ENCODE measurements at places on chromosomes 3 and 15.

DNA sequence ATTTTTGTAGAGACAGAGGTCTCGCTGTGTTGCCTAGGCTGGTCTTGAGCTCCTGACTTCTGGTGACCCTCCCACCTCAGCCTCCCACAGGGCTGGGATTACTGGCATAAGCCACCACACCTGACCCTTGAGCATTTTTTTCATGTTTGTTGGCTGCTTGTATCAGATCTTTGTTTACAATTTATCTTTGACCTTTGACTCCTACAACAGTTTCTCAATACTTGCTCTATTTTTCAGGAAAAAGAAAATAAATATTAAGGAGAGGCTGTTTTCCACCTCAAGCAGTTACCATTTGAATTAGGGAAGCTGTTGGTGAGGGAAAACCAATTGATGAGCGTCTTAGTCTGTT lies 44.5 kb downstream of the LIMD1 start:
- no peak for DNase-seq

DNA sequence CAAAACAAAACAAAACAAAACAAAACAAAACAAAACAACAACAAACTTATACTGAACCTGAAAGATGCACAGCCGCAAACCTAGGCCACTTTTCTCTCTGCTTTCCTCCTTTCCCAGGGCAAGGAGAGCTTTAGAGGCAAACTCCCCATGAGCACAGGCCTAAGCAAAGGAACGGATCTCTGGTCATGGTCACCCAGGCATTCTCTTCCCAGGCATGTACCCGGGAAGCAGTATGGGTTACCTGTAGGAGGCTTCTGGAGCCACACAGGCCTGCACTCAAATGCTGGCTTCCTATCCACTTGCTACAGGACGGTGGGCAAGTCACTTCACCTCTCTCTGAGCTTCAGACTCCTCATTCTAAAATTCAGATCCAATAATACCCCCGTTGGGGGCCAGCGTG lies 171.8 kb downstream of the SMAD6 start:
- no peak for DNase-seq

- no peak for DNase-seq
These were observed 31.2 kb downstream of the ARPP21 start for GRCh38 chr3:35670408-35670965.

DNA sequence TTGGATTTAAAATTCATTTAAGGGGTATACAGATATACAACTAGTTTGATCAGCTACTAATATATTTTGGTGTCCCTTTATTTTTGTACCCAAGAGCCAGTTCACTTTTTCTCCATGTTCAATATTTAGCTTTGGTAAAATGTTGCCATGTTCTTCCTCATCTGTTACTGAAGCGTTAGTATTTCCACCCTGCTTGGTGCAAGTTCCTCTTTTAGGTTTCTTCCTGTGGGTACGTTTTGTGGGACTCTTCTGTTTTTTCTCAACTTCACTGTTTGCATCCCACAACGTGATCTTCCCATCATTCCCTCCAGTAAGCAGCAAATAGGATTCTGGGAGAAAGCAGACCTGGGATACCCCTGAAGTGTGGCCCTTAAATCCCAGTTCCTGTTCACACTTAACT lies 14.1 kb downstream of the WDR53 start:
- DNase-seq, result no peak

GRCh38 chr3:138457863-138458735 lies 23.7 kb downstream of the ESYT3 start:
- DNase-seq, result no peak

DNA sequence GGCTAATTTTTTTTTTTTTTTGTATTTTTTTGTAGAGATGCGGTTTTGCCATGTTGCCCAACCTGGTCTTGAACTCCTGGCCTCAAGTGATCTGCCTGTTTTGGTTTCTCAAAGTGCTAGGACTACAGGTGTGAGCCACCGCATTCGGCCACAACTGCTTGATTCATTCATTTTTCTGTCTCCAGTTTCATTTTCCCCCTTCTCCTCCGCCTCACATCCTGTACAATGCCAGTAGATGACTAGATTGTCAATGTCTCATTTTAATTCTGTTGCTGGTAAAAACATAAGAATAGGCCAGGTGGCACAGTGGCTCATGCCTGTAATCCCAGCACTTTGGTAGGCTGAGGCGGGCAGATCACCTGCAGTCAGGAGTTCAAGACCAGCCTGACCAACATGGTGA lies 12.0 kb upstream of the ZNF592 start:
- DNase-seq, result no peak

DNA sequence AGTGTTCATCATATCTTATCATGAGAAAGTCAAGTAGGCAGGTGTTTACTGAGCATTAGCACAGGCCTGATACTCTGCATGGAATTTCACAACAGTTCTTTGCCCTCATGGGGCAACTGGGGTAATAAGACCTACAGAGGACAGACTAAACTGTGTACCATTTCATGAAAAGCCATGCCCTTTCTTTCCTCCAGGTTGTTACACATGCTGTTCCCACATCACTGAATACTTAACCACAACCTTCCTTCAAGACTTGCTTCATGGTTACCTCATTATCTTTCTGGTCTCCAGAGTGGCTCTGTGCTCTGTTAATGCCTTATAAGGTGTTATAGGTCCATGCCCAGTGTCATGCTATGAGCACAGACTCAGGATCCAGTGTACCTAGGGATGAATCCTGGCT lies 28.2 kb upstream of the RSL24D1 start:
- DNase-seq, result no peak

GRCh38 chr3:191961022-191961421 lies 500.1 kb downstream of the PYDC2 start:
- no peak for DNase-seq

GRCh38 chr3:160574636-160575035 lies 9.3 kb upstream of the KPNA4 start:
- DNase-seq, result no peak

DNA sequence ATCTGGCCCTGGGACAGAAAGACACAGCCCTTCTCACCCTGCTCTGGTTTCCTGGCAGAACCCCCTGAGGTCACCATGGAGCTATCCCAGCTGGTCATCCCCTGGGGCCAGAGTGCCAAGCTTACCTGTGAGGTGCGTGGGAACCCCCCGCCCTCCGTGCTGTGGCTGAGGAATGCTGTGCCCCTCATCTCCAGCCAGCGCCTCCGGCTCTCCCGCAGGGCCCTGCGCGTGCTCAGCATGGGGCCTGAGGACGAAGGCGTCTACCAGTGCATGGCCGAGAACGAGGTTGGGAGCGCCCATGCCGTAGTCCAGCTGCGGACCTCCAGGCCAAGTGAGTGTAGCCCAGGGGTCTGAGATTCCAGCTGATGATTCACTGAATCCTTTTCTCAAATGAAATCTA lies 61.7 kb downstream of the BOC start:
- no peak for DNase-seq

DNA sequence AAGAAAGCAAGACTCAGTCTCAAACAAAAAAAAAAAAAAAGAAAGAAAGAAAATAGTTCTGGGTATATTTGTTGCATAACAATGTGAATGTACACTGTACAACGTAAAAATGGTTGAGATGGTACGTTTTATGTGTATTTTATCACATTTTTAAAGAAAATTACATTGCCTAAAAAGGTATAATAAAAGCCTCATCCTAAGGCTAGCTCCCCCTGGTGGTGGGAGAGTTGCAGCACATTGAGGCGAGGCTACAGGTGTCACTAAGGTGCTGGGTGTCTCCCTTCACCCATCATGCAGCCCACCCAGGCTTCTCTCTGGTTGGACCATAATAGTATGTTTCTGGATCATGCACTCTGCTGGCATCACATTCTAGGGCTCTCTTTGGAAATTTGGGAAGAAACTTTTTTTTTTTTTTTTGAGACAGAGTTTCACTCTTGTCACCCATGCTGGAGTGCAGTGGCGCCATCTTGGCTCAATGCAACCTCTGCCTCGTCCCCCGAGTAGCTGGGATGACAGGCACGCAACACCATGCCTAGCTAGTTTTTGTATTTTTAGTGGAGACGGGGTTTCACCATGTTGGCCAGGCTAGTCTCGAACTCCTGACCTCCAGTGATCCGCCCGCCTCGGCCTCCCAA lies 12.4 kb upstream of the RAB11A start:
- DNase-seq, result no peak

- no peak for DNase-seq
These were observed 4.0 kb upstream of the POPDC2 start for GRCh38 chr3:119664370-119664769.

GRCh38 chr15:51401872-51402517 lies 60.5 kb downstream of the GLDN start:
- no peak for DNase-seq

DNA sequence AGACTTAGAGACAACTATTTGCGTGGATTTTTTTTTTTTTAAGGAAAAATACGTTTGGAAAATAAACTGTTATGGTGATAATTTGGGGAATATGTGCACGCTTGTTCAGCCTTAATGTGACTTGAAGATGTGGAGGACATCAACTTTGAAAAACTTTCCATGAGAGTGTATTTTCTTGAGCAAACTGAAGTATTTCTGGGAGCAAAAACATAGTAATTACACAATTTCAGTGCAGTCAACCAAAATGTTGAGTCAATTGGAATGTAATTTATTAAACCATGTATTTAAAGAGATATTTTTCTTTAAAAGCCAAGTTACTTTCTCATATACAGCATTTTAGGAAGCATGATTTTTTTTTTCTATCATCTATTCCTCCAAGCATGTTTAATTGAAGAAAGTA lies 80.3 kb upstream of the FLNB start:
- DNase-seq, result peak; percentile 27

DNA sequence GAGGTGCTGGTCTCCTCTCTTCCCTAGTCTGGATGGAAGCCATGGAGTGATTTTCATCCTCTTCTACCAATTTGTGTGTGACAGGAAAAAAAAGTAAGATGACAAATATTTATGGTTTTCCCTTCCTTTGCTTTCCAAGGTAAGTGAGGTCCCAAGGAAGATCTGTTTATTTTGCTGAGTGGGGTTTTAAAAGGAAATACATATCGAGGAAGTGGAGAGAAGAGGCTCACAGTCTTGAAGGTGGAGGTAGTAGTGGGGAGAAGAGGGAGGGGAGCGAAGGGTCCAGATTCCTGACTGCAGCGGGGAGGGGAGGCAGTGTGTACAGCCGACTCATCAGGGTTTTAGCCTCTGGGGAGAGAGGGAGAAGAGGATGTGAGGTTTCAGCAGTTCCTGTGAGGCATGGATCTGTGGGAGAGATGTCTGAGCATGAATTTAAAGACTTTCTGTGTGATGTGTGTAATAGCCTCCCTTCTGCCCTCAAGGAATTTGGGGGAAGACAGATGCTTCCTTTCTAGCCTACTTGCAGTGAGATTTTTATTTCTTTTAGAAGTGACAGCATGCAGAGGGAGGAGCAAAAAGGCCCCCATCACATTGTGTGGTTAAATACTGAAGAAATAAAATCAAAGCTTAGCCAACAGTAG lies 272.4 kb downstream of the THRB start:
- DNase-seq, result peak; percentile 55

DNA sequence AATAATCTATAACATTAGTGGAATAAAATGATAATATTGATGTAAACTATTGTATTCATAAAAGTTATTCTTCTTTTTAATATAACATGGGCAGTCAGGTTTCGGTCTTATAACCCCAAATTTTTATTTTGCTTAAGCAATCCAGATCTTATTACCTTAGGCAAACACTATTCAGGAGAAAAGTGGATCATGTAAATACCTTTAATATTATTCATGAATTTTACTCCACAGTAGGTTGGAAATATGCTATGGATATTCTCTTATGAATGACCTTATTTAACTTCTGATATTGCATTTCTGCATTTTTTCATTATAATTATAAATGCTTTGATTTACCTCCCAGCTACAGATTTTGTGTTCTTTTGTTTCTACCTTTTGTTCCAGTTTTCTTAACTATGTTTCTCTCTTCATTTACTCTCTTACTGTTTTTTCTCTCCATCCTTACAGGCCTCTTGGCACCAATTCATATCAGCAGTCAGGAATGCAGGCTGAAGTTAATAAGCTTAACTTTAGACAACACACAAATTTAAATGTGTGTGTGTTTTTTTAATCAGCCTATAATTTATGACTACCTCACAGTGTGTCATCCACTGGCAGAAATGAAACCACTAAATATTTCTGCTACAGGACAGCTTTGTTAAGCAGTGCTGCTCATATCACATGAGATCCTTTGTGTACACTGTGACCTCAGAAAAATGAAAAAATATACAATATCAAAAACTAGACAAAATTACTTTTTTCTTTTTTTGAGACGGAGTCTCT lies 111.0 kb downstream of the NSUN3 start:
- DNase-seq, result no peak

GRCh38 chr3:177742273-177742672 lies 545.0 kb upstream of the TBL1XR1 start:
- no peak for DNase-seq

DNA sequence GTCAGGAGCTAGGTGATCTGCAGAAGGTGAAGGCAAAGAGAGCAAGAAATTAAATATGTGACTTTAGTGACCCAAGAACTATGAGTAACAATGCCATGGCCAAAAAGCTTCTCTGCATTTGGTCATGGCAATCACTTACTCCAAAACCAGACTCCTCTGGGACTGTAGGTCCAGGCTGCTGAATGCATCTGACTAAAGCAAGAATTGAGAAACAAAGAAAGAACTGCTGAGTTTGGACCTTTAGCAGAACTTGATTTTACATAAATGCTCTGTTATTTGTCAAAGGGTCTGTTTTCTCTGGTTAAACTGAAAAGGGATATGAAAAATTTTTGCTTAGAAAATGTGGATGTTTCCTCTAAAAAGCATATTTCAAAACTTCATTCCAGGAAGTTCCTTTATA lies 1102.2 kb downstream of the IGSF11 start:
- DNase-seq, result no peak

GRCh38 chr3:119313461-119313860 lies 19.3 kb downstream of the ARHGAP31 start:
- DNase-seq, result no peak

DNA sequence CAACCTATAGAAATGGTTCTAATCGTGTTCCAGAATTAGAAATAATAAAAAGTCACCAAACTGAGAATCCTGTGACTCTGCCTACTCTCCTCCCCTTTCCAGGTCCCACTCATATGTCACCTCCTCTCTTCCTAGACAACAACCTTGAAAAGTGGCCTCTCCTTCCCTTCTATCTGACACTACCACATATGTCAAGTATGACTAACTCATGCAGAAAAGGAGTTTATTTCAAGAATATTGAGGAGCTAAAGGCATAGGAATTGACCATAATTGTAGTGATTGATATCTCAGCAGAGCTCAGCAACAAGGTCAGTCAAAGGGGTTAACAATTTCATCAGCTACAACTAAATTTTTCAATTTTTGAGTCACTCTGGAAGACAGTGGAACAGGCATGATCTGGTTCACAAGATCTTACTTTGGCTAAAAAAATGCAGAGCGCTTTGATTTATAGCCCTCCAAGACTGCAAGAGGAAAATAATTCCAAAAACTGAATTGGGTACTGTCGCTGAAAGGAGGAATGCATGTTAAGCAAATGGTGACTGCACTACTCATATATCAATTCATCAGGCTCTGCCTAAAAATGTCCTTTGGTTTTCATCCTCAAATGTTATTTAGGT lies 160.6 kb upstream of the ARHGEF26 start:
- no peak for DNase-seq

DNA sequence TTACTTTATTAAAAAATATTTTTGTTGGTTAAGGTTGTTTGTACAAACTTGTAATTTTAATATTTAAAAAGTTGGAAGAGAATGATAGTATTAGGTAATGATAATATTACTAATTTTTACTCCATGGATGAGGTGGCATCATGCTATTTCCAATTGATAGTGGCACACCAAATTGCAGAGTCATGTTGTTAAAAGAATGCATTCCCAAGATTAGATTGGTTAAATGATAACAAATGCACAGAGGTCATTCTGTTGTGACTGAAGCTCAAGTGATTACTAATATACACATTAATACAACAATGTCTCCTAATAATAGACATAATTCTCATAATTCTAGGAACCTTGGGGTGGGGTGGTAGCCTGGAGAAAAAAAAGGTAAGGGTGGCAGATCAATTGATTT lies 73.2 kb upstream of the ZBED2 start:
- no peak for DNase-seq

GRCh38 chr3:47117807-47118364 lies 46.0 kb downstream of the SETD2 start:
- DNase-seq, result no peak
